H4 (cell line): ENCODE measurements at places on chromosomes 1 and 21. TPM values are rescaled to one million over a fixed set of nuclear protein-coding genes. Genes with fewer than 3 reads are reported as not detected.

Gene INAVA
- total RNA-seq = 0.55 and 1.1 TPM in 2 replicates

Gene RNASEL
- 12.2 and 12.6 TPM in 2 replicates for total RNA-seq

Gene BECN2
- not detected in 2 replicates for total RNA-seq

Gene SNRPE
- 224 and 227 TPM in 2 replicates for total RNA-seq

Gene LENEP
- not detected in 2 replicates for total RNA-seq

Gene DNAJC28
- 1.2 and 3.1 TPM in 2 replicates for total RNA-seq

Gene FCRL1
- total RNA-seq = not detected in 2 replicates

Gene TOR3A
- 34.1 and 42.4 TPM in 2 replicates for total RNA-seq

Gene HMCN1
- total RNA-seq = 14.8 and 17.4 TPM in 2 replicates

Gene COL6A2
- total RNA-seq = 38.5 and 53.6 TPM in 2 replicates

Gene LPAR3
- total RNA-seq = 0.27 TPM in 1 of 2 replicates, not detected in the other

Gene HHAT
- 3.3 and 4.0 TPM in 2 replicates for total RNA-seq

Gene ZC3H12A
- total RNA-seq = 2.9 TPM in 2 replicates

Gene AK5
- total RNA-seq = 10.4 and 13.5 TPM in 2 replicates

Gene SPRR2E
- not detected in 2 replicates for total RNA-seq

Gene C8A
- not detected in 2 replicates for total RNA-seq

- DNase-seq = no peak
Measured at GRCh38 chr1:104266612-104267011, 516.9 kb downstream of the AMY1C start.

- no peak for DNase-seq
Measured at GRCh38 chr1:16286122-16286521, 49.1 kb upstream of the CPLANE2 start.

DNA sequence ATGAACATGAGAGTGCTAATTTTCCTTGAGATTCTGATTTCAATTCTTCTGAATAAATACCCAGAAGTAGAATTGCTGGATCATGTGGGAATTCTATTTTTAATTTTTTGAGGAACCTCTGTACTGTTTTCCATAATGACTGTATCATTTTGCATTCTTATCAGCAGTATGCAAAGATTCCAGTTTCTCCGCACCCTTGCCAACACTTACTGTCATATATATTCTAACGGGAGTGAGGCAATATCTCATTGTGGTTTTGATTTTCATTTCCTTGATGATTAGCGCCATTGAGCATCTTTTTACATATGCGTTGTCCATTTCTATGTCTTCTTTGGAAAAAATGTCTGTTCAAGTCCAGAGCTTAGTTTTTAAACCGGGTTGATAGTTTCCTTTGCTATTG is 33.2 kb downstream of the VCAM1 start:
- DNase-seq = no peak

- DNase-seq = no peak
Measured at GRCh38 chr1:67801903-67802302, 31.4 kb downstream of the GNG12 start.

- no peak for DNase-seq
Measured at GRCh38 chr1:150002217-150002616, 8.3 kb downstream of the OTUD7B start.

DNA sequence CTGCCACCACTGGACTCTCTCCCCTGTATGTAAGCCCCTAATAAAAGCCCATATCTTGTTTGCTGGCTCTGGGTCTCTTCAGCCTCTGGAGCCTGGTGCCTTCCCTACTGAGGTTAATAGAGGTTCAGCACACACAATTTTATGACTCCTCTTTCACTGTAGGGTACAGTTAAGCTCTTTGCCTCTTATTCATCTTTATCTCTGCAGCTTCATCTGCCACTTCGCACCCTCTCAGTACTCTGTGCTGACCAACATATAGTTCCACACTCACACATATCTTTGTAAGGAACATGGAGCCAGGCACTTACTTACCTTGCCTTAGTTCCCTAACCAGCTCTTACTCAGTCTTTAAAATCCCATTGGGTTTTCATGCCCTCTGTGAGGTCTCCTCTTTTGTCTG is 4.5 kb downstream of the BTBD8 start:
- DNase-seq = no peak

DNA sequence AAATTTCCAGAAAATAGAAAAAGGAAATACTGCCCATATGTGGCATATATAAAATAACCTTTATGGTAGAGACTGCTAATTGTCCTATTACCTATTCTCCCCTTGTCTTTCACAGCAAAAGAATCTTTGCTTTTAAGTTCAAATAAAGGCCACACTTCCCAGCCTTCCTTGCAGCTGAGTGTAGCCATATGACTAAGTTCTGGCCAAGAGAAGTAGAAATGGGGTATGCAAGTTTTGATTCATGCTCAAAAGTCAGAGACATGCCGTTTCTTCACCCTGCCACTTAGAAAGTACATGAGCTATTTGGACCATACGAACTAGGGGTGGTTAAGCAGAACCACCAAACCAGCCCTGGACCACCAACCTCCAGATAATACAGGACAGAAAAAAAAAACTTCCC is 18.3 kb upstream of the S100A2 start:
- no peak for DNase-seq

GRCh38 chr1:150552128-150552910 is 3.1 kb downstream of the ADAMTSL4 start:
- DNase-seq = peak; percentile 84

DNA sequence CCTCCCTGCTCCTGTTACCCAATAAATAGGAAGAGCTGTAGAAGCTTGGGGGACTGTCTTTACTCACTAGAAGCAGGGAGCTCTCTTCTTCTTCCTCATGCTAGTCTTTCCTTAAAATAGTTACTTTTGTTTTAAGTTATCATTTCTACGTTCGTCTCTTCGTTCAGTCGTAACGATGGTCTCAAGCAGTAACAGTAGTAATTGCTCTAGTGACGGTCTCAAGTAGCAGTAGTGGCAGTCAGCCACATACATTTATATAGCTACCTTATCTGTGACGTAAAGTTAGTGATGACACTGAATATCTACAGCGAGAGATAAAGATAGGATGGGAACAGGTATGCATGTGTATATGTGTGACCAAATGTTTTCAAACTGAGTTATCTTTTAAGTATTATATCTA is 15.4 kb upstream of the ERO1B start:
- no peak for DNase-seq

GRCh38 chr1:180542113-180542837 is 16.5 kb upstream of the OVAAL start:
- no peak for DNase-seq

DNA sequence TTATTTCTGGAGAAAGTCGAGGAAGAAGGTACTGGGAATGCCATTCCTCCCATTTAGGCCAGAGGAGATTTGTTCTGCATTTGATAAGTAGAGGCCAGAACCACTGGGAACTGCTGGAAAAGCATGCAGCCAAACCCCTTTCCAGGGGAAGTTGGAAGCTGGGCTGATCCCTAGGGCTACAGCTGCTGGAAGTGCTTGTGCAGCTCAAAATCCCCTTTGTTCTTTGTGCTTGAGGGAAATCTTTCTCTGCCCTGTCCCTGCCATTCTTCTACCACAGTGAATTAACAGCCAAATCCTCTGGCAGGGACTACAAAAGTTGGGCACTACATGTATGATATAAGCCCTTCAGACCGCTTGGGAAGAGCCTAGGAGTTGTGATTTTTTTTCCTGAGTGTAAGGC is 734.1 kb downstream of the LRRIQ3 start:
- DNase-seq = no peak

GRCh38 chr1:39952359-39953110 is 2.4 kb upstream of the MFSD2A start:
- DNase-seq = no peak

DNA sequence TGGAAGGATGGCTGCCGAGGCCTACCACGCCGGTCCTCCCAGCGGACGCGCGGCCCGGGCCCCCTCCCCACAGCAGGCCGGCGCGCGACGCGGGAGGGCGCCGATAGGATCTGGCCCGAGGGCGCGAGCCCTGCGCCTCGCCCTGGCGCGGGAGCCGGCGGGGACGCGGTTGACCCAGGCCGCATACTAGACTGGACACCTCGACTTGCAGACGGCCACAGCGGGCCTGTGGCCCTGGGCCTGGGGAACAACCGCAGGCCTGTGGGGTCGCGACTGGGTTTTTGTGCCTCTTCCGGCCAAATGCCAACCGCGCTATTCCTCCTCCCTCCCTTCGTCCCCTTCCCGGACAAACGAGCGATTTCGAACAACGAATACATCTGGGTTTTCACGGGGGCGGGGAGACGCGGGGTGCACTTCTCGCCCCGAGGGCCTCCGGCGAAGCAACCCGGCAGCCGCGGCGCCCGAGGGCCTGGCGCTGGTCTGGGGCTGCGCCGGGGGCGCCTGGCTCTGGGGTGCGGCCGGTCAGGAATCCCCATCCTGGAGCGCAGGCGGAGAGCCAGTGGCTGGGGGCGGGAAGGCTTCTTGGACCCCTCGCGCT is 2.4 kb downstream of the NHLH2 start:
- no peak for DNase-seq

DNA sequence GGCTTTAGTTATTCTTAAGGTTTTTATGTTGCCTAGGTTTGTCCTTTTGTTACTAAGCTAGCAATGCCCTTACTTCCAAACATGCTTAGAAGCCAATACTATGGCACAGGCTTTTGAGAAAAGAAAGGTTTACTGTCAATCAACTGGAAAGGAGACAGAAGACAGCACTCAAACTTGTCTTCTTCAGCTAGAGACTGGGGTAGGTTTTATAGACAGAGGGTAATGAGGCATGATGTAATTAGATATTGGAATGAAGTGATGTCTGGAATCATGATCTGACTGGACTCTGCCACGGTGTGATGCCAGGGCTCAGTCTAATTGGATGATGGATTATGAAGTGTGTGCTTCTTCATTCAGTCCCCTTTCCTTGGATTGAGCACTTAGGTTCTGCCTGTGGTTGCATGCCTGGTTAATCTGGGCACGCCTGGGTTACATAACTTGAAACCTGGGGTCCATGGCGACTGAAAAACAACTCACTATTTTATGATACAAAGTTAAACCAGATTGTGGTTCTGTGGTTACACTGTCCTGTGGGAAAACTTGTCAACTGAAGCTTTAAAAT is 625.8 kb downstream of the BRINP3 start:
- DNase-seq = no peak

DNA sequence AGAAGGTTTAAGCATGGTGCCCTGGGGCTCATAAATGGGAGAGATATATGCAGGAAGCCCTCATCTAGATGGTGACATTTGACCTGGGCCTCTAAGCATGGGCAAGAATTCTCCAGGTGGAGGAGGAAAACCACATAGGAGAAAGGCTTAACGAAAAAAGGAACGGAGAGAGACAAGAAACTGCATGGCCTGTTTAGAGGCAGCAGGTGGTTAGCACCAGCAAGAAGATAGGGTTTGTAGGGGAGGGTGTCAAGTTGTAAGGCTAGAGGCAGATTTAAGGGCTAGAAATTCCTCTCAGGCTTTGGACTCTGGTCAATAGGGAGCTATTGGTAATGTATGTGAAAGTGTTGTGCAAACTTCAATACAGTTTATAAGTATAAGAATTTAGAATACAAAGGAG is 8.2 kb upstream of the MAPKAPK2 start:
- DNase-seq = no peak

- DNase-seq = no peak
Measured at GRCh38 chr1:248714248-248714647, 11.7 kb upstream of the OR14I1 start.

- DNase-seq = no peak
Measured at GRCh38 chr1:112172294-112172882, 182.9 kb upstream of the KCND3 start.

DNA sequence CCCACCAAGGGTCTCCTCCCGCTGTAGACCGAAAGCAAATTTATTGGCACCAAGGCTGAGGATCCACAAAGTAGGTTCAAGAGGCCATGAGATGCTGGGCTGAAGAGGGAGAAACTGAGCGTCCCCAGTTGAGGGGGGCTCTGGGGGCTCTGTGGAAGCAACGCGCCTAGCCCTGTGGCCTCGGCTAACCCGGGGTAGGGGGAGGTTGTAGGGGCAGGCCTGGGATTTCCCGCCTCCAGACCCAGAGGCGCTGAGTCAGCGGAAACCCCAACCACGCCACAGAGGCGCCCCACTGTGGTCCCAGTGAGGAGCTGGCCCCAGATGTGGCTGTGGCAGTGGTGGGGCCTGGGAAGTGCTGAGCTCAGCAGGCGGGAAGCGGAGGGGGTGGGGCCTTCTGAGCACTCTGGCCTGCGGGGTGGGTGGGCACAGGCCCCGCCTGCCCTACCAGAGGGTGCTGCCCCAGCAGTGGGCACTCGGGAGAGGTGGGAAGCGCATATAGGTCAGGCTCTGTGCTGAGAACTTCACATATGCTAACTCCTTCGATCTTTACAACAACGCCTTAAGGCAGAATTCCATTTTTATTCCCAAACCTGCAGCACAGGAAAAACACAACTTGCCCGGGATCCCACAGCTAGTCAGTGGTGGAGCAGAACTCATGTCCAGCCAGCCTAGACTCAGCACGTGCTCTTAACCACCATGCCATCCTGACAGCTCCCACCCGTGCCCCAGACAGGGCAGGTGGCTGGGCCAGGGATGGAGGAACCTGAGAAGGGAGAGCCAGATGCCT is 1.5 kb upstream of the COL16A1 start:
- DNase-seq = peak; percentile 62

- DNase-seq = no peak
Measured at GRCh38 chr1:205014783-205015182, 28.2 kb upstream of the CNTN2 start.

DNA sequence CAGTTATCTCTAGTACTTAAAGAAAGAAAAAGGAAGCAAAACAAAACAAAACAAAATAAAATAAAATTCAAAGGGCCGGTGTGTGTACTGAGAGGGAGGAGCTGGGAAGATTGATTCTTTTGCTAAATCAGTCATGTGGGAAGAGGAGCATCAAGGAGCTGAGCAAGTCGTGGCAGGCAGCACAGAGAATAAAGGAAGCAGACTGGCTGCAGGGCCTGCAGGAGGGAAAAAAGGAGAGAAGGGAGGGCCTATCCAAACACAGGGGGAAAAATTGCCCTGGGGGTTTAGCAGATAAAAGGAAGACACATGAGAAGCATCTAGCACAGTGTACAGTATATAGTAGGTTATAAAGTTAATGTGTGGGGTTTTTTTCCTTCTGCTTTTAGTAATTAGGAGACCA is 27.6 kb downstream of the AGO4 start:
- DNase-seq = no peak

DNA sequence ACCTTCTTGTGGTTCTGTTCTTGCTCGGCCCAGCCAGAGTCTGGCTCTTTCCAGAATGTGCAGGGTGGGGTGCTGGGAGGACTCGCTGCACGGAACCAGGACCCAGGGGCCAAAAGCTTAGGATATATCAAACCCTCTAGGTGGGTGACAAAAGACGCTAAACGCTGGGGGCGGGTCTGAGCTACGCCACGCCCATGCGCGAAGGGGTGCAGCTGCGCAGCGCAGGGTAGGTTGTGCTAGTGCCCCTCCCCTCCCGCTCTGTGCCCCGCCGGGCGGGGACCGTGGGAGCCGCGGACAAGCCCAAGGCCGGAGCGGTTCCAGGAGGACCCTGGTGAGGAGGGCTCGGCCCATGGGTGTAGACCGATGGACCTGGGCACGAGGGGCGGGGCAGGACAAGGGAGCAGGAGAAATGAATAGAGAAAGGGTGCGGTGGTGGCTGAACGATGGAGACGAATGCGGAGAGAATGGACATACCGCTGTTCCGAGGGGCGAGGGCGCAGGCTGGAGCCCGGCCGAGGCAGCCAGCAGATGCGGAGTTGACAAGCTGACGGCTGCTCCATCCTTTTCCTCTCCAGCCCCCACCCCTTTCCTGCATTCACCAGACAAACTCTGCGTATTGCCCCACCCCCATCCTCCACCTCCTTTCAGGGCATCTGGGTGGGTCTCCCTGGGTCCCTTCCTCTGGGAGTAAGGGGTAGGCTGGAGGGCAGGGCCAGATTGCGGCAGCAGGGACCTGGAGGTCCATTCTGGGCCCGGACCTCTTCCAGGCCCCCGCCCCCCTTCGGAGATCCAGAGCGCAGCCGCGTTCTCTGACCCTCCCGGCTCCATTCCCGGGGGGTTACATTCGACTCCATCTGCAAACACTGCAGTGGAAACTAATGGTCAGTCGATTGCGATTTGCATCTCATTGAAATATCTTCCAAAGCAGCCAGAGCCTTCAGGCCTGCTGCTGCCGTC is at the start of gene RUSC1:
TSS of gene RUSC1 (plus strand) at position 234 of the 957 bp plus-strand sequence. CDS start 880 bp downstream, outside the sequence.
- DNase-seq = no peak
